ENCODE measurements at places on chromosomes 2 and 18.

DNA sequence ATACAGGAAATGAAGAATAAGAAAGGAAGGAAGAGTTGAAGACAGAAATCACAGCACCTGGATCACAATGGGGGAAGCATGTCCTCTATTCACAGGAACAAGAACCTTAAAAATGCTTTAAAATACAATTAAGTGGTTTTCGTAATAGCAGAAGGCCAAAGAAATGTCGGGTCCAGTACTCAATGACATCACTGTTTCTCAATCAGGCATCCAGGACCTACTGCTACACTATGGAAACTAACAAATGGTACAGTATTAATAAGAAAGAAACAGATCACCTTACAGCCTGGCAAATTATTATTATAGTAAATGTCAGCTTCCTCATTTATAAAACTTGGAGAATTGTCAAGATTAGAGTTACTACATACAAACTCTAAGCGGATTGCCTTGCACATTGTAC is 15.8 kb downstream of the HNRNPLL start:
- DNase-seq, result no peak

GRCh38 chr18:58586269-58586668 is 42.6 kb downstream of the ALPK2 start:
- DNase-seq, result no peak

DNA sequence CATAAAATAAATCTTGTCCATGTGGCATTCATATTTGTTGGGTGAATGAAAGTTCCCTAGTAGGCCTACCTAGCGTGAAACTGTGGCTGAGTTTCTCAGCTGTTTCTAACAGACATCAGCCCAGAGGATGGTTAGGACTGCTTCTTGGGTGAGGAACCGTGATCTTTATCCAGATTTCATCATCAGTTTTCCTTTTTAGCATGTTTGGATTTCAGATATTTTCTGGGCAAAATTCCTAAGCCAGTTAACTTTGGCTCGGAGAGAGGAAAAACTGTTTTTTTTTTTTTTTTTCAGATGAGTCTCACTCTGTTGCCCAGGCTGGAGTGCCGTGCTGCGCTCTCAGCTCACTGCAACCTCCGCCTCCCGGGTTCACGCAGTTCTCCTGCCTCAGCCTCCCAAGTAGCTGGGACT is 53.5 kb downstream of the DGKD start:
- DNase-seq, result no peak

DNA sequence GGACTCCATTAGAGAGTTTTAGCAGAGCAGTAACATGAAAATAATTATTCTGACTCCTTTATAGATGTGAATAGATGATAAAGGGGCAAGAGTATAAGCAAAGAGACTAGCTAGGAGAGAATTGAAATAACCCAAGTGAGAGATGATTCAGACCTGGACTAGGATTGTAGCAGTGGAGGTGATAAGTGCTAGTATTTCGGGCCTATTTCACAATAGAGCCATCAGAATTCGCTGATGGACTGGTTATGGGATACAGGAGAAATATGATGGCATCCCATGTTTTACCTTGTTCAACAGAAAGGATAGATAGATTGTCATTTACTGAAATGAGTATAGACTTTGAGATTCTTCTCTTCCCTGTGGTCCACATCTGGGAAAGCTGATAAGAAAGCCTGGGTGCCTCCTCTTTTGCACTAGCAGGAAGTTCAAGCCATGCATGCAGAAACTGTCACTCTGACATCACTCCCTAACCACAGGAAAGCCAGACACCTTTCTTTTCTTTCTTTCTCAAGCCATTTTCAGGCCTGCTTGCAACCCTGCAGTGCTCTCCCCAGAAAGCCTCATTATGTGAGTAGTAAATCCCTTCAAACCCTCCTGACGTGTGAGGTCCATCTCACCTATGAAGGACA is 25.3 kb downstream of the DYNAP start:
- DNase-seq, result no peak

- no peak for DNase-seq
Observed at GRCh38 chr2:64212346-64212745, 68.1 kb upstream of the PELI1 start.

All from cortex of kidney (tissue), 1 donor.